Activated naive CD4-positive, alpha-beta T cell (primary cell): ENCODE measurements at places on chromosomes 7 and 10.

DNA sequence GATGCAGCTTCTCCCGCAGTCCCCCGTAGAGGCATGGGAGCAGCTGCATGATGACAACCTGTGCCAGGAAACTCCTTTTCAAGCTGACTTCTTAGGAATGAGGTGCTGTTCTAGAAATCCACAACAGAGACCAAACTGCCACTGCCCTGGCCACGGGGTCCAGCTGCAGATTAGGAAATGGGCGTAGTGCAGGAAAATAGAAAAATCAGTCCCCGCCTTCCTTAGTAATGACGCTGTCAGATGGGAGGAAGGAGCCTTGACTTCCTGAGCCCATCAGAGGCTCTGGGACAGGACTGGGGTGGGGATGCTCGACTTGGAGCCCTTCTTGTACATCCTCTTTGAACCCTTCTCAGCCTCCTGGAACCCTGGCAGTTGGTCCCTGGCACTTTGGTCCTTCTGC is 227.8 kb upstream of the GRB10 start:
- no peak for DNase-seq

DNA sequence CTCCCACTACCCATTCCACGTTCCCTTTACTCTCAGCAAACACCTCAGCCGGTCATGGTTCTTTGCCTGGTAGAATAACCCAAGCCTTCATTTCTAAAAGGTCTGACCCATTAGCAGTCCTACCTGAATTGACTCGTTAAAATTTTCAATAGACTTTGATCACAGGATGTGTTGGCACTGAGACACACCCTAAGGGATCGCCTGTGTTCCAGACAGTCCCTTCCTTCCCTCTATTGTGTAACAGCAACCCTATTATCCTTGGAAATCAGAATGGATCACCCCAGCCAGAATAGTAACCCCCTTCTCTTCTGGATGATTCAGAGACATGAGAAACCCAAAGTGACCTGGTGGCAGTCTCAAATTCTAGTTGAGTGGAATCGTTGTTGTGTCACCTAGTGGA is 20.4 kb upstream of the FAM171A1 start:
- no peak for DNase-seq

GRCh38 chr10:47176206-47176902 is 123.6 kb upstream of the GDF10 start:
- no peak for DNase-seq

GRCh38 chr7:31335161-31335856 is 5.2 kb downstream of the NEUROD6 start:
- DNase-seq, result no peak

- DNase-seq, result no peak
Measured at GRCh38 chr7:107914831-107915230, 23.8 kb downstream of the DLD start.

DNA sequence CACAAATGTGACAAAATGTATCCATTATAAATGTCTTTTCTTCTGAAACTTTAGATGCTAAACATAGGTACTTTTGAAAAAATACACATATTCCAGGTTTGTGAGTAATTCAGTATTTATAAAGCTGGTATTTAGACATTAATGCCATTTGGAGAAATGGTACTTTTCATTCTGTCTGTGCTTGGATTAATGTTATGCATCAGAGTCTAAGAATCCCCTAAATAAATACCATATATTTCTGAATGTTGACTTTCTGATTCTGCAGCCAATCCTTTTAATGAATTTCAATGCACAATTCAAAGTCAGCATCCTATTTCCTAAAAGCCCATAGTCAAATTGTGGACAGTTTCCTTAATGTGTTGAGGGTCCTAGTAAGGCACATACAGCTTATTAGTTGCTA is 145.0 kb downstream of the DKK1 start:
- no peak for DNase-seq

- no peak for DNase-seq
Measured at GRCh38 chr10:48456361-48456804, 148.5 kb downstream of the ARHGAP22 start.

- no peak for DNase-seq
Measured at GRCh38 chr7:94060752-94061151, 56.6 kb upstream of the BET1 start.

DNA sequence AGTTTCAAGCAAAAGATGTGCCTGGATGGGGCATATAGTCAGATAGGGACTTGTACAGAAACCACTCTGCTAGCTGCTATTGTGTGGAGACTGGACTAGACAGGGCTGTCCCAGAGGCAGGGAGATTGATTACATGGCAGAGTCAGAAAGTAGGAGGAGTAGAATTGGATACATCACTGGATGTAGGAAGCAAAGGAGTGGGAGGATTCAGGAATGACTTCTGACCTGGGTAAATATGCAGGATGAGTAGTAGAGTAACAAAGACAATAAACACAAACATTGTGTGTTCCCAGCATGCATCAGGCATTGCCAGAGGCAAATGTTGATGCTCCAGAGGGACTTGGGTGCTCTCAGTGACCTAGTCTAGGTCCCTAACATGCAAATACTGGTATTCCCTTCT is 30.9 kb upstream of the MAT1A start:
- no peak for DNase-seq

- DNase-seq, result no peak
Measured at GRCh38 chr7:85840554-85840953, 653.7 kb upstream of the SEMA3D start.

DNA sequence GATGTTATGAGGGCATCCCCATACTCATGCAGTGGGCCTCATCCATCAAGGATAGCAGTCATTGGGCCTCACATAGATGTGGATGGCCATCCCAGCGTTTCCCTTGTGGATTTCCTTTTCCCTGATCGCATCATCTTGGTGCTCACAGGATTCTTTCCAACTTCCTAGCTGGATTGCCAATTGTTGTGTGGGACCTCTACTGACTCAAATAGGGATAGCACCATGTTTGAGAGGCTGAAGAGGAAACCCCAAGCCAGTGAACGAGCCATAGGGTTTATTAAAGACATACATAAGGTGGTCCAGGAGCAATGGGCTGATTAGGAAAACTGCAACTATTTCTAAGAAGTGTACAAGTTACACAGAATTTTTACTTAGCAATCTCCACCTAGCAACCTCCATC is 21.8 kb downstream of the ASZ1 start:
- DNase-seq, result no peak
